Brain microvascular endothelial cell (primary cell): ENCODE measurements at places on chromosomes 3 and 15.

GRCh38 chr3:133055339-133055738 is 17.1 kb downstream of the TMEM108 start:
- no peak for DNase-seq

DNA sequence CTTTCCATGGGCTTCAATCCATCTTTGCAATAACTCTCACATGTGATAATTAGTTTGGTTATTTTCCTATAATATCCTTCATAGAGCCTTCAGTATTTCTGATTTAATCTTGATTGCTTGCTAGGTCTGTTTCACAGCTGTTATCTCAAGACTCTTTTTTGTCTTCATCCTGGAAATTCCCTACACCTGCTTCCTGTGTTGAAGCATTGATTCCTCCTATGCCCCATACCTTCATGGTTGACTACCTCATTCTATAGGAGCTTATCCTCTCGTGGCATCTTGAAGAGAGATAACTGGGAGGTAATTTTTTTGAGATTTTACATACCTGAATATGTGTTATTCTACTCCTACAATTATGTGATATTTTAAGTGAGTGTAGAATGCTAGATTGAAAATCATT is 26.7 kb downstream of the PIK3CA start:
- no peak for DNase-seq

DNA sequence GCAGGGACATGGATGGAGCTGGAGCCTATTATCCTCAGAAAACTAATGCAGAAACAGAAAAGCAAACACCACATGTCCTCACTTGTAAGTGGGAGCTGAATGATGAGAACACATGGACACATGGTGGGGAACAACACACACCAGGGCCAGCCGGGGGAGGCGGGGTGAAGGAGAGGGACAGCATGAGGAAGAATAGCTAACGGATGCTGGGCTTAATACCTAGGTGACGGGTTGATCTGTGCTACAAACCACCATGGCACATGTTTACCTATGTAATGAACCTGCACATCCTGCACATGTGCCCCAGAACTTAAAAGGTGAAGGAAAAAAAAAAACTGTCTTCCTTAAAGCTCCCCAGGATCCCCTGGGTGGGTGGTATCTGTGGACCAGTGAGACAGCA is 87.1 kb downstream of the ADAMTS17 start:
- DNase-seq, result no peak

DNA sequence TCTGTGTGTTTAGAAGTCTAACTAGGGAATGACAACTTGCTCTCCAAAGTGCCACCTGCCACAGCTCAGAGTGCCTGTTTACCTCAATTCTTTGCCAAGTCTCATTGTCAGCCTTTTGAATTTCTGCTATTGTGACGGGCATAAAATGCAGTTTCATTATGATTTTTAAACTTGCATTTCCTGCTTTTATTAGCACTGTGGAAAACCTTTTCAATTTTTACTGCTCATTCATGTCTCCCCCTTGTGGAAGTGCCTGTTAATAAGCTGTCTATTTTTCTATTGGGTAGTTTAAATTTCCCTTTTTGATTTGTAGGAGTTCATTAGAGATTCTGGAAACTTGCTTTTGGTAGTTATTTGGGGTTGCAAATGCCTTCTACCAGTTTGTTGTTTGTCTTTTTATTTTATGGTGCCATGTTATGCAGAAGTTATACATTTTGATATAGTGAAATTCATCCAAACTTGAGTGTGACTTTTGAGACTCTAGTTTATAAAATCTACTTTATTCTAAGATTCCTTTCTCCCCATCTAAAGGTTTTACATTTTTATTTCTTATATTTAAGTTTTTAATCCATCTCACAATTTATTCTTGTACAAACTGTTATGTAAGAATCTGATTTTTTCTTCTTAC is 53.9 kb upstream of the FRMD4B start:
- DNase-seq, result no peak

- DNase-seq, result no peak
Measured at GRCh38 chr15:96598514-96598913, 268.0 kb downstream of the NR2F2 start.

- no peak for DNase-seq
Measured at GRCh38 chr3:123335007-123335670, 113.8 kb downstream of the ADCY5 start.

GRCh38 chr3:105800320-105800719 is 68.5 kb downstream of the CBLB start:
- DNase-seq, result no peak

- DNase-seq, result no peak
Measured at GRCh38 chr15:91921843-91922198, 68.3 kb downstream of the SLCO3A1 start.

GRCh38 chr15:43429687-43430086 is 58.8 kb downstream of the TUBGCP4 start:
- no peak for DNase-seq

GRCh38 chr3:33665294-33665693 is 52.8 kb downstream of the CLASP2 start:
- DNase-seq, result no peak

DNA sequence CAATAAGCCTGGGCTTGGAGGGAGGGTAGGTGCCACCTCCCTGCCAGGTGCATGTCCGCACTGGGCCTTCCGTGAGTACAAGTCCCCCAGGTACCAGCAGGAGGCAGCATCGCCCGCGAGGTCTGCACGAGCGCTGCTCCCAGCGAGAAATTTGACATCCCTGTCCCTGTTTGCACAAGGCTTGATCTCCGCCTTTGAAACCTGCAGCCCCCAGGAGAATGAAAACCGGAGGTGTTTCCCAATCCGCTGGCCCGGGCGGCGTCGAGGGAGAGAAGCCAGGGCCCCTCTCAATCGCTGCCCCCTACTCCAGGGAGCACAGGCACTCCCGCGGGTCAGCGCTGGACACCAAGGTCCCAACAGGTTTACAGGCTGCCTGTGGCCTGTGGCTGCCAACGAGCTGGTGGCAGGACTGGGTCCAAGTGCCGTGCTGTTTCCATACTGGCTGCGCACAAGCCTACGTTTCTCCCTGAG is 961 bp downstream of the HAPLN3 start:
- DNase-seq, result no peak

- DNase-seq, result no peak
Measured at GRCh38 chr3:134038716-134039115, 9.0 kb upstream of the SLCO2A1 start.

- peak; percentile 9 for DNase-seq
Measured at GRCh38 chr3:151395806-151396205, 11.3 kb upstream of the P2RY12 start.

GRCh38 chr15:51171634-51171932 is 76.9 kb upstream of the TNFAIP8L3 start:
- no peak for DNase-seq

DNA sequence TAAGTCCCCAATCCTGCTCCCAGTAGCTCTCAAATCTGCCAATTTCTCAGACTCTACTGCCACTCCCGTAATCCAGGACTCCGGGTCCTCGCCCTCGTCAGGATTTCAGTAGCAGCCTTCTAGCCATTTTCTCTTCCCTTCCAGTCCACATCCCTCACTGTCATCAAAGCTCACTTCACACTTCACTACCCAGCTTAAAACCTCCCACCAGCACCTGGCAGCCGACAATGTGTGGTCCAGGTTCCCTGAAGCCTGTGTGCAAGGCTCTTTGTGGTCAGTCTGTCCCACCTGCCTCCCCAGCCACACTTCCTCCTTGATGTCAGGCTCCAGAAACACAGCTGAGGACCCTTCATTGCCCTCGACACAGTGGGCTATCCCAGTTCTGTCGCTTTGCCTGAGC is 304.5 kb upstream of the ROPN1 start:
- DNase-seq, result no peak

GRCh38 chr3:188978421-188979171 is 193.2 kb upstream of the TPRG1 start:
- peak; percentile 55 for DNase-seq

GRCh38 chr15:88484682-88485331 is 17.3 kb downstream of the MRPS11 start:
- DNase-seq, result no peak

- no peak for DNase-seq
Measured at GRCh38 chr3:152688313-152688712, 146.6 kb upstream of the P2RY1 start.

GRCh38 chr3:79366414-79366813 is 401.4 kb downstream of the ROBO1 start:
- DNase-seq, result no peak

GRCh38 chr3:141708367-141708766 is 29.7 kb upstream of the RNF7 start:
- DNase-seq, result no peak

DNA sequence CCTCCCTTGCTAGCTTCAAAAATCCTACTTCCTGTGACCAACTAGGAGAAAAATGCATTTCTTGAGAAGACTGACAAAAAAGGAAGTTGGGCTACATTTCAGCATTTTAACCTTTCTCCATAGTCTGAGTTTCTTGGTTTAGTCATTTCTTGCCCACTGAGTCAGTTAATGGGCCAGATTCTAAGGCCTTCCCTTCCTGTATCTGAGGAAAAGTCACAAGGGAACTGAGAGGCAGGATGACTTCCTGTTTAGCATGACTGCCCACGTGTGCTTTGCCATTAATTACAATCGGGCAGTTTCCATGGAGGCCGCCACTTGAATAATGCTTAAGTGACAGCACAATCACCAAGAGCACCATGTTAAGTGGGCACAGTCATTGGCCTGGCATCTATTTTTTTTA is 794.4 kb upstream of the LMCD1 start:
- no peak for DNase-seq

DNA sequence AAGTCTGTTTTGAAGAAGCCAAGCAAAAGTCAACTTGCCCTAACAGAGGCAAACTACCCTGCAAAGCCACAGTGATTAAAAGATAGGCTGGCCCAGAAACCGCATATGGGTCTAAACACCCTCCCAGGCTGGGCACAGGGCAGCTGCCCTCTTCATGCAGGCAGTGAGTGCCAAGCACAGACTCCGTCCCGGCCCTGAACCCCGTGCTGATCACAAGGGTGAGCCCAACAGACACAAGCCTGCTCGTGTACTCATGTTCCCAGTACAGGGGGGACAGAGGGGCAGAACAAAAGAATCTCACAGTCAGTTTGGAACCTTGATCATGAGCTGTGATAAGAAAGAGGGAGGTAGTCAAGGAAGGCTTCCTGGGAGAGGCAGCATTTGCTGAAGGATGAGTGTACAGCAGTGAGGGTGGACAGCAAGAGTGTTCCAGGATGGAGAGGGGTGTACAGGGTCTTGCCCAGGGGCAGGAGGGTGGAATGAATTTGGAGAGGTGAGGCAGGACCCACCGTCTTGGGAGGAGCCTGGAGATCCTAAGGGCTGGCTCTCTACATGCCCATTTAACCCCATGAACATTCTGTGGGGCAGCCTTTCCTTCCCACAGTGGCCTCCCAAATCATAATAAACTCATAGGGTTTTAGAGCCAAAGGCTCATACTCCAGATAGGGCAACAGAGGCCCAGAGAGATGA is 43.2 kb upstream of the PRR23E start:
- DNase-seq, result no peak

GRCh38 chr15:62164014-62164395 is 1.1 kb downstream of the C2CD4B start:
- DNase-seq, result no peak

DNA sequence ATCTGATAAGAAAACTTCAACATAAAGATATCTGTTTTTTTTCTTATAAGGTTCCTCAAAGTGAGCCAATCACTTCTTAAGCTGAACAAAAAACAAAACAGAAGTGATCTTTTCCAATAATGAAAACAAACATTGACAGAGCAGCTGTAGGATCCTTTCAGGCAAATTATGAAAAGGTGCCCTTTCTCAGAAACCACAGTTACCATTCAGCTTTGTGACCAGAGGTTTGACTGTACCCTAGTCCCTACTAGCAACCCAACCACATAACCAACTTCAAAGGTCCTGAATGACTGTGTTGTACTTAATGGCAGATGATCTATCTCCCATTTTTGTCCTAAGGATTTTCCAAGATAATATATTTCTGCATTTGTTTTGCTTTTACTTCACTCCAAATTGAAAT is 39.4 kb upstream of the CCR2 start:
- DNase-seq, result no peak

DNA sequence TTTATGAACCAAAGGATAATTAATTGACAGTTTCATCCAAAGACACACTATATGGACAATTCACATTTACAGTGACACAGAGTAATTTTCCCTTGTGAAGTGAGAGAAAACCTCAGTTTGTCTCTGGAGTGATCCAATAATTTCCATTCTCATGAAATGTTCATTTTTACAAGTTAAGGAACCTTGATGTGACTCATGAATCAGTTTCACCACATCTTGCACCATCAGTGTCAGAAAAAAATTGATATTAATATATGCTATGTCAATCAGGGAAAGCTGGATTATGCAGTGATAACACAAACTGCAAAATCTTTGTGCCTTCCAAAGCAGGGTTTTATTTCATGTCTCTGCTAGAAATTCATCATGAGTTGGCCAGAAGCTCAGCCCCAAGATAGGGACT is 348.1 kb downstream of the ARPP21 start:
- no peak for DNase-seq

GRCh38 chr3:21484828-21485144 is 266.2 kb downstream of the ZNF385D start:
- DNase-seq, result no peak

- no peak for DNase-seq
Measured at GRCh38 chr15:96484830-96485229, 154.3 kb downstream of the NR2F2 start.

- DNase-seq, result no peak
Measured at GRCh38 chr3:184175506-184175905, 851 bp downstream of the AP2M1 start.
